IMR-90 (cell line): ENCODE measurements at places on chromosomes 2 and 18. TPM values are rescaled to one million over a fixed set of nuclear protein-coding genes. Genes with fewer than 3 reads are reported as not detected.

The DNAH6 gene
- under 0.01 TPM in 2 replicates for total RNA-seq

The CERS6 gene
- 5.7 and 9.4 TPM in 2 replicates for total RNA-seq

The FAM110C gene
- not detected in 2 replicates for total RNA-seq

The SKA1 gene
- total RNA-seq = 5.9 and 13.9 TPM in 2 replicates

The LONRF2 gene
- 0.54 and 0.83 TPM in 2 replicates for total RNA-seq

The ACTG2 gene
- total RNA-seq = 349 and 523 TPM in 2 replicates

The HPCAL1 gene
- total RNA-seq = 8.2 and 9.4 TPM in 2 replicates

The DSG1 gene
- total RNA-seq = not detected in 2 replicates

The MAPK4 gene
- not detected in 2 replicates for total RNA-seq
